MCF 10A (cell line): ENCODE measurements at places on chromosomes 12 and 14.
A peak's percentile ranks its signal among the peaks of the same experiment; 100 is the strongest.

DNA sequence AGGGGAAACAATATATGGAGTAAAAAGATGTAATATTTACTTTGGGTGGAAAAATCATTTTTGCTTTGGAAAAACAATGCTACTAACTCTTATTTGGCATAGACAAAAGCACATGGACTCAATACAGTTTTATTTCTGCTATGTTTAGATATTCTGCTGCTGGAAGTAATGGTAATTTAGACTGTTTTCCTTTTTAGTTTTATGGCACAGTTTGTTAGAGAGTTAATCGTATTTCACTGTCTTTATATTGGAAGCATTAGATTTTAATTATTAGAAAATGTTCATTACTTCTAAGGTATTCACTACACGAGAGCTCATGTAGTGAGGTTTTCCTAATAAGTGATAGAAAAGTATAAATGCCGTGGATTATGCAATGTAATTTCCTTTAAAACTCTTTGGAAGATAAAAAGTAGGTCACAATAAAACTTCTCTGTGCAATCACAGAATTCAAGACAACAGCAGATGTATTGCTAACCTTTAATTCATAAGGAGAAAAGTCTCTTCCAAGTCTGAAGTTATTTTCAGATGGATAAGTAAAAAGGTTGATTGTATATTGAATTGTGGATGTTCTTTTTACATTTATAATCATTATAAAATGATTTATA lies 851.8 kb downstream of the TMTC2 start:
- no peak for DNase-seq

DNA sequence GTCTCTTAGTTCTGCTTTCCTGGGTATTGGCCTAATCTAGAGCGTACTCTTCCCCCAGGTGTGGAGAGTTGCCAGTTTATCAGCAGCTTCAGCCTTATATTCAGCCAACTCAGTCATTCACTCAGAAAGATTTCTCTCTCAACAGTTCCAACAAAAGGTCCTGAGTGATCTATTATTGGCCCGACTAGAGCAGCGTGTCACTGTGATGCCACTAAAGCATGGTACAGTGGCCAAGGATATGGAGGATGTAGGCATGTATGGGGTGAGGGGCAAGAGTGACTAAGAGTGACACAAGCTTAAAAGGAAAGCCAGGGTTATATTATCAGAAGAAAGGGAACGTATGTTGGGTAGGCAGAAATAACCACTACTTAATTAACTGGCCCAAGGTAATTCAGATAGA lies 4.8 kb downstream of the NOPCHAP1 start:
- DNase-seq = no peak

DNA sequence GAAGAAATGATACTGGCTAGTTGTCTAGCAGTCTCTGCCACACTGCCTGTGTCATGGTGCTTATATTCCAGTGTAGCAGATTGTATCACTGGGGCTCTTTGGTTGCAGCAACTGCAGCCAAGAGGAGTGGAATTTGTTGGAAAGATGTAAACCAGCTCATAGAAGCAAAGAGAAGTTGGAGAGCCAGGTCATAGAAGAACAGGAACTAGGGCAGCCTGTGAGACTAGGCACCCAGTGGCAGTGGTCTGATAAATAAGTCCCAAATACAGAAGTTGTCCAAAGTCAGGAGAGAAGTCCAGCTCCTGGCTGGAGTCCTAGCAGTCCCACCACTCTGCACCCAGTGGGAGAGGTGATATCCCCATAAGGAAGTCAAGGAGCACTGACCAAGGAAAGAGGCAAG lies 172.5 kb upstream of the ARID2 start:
- DNase-seq = no peak

DNA sequence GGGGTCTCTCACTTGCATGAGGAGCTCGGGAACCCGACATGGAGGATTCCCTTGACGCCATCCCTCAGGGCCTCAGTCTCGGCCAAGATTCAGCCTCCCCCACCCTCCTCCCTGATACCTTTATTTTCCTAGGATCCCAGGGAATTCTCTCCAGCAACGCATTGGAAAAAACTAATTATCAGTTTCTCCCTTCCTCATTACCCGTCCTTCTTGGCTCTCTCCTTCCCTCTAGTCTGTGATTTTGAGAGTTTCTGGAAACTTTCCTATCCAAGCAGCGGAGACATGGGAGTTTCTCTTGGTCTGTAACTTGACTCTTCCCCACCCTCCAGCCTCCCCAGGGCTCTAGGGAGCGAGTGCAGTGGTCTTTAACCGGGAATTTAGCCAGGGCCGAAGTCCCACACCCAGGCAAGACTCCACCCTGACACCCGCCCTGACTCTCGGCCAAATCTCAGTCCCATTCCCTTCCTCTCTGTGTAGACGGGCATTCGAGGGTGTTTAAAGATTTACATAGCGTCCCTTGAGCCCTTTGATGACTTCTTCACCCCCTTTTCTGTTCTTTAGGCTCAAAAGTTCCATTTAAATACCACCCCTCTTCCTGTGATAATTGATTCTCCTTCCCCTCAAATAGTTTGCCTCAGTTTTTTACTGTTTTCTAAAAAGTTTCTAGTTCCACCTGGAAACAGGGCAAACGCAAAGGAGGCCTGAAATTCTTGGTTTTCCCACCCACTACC lies 6.7 kb downstream of the HOXC5 start:
- DNase-seq = no peak

- peak; percentile 99 for DNase-seq
Observed at GRCh38 chr12:54306925-54307741, 6.3 kb upstream of the NFE2 start.

DNA sequence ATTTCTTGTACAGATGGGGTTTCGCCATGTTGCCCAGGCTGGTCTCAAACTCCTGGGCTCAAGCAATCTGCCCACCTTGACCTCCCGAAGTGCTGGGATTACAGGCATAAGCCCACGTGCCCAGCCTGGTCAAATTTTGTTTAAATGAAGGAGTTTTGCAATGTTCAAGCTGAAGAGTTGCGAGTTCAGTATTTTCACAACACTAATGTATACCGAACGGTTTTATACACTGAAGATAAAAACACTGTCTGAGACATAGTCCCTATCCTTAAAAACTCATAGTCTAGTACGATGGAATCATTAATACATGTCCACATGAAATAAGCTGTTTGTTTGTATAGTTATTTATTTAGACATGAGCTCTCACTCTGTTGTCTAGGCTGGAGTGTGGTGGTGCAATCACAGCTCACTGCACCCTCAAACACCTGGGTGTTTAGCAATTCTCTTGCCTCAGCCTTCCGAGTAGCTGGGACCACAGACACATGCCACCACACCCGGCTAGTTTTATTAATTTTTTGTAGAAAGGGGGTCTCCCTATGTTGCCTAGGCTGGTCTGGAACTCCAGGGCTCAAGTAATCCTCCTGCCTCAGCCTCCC lies 15.4 kb downstream of the TRAPPC6B start:
- no peak for DNase-seq
